Activated CD8-positive, alpha-beta memory T cell treated with anti-CD3 and anti-CD28 coated beads for 4 hours (primary cell): ENCODE measurements at places on chromosomes 7 and 10.

- no peak for DNase-seq
Measured at GRCh38 chr10:133123050-133123745, 35.5 kb downstream of the ADGRA1 start.

DNA sequence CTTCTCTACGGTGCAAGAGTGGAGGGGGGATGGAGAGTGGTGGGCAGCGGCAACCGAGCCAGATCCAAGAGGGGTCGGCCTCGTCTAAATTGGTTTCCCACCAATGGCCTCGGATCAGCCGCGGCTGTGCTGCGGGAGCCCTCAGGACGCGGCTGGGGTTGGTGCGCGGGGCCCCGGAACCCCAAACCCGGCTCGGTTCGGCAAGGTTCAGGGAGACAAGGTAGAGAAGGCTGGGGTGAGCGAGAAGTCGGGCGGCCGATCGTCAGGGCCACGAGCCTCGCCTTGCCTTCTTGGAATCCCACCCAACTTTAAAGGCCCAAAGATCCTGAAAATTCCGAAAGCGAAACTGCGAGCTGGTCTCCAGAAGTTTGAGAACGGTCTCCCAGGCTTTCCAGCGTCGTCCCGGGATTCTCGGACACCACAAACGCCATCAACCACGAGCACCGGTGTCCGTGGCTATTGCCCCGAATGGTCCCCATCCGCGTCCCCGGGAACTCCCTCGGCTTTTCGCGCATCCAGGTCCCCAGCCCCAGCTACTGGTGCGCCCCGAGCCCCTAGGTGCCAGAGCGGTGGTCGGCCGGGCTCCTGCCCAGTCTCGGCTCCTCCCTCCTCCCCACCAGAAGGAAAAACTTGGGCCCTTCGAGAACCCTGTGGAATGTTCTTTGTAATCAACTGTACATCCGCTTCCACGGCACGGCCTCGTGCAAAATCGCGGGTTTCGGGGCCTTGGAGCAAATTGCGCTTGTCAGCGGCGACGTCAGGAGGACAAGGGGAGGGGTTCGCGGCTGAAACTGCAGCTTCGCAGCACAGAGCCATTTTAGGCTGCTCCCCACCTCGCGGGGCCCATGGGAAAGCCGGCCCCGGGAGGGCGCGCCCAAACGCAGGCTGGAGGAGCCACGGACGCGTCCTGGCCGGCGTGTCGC is 3.2 kb downstream of the SFMBT2 start:
- DNase-seq: no peak

DNA sequence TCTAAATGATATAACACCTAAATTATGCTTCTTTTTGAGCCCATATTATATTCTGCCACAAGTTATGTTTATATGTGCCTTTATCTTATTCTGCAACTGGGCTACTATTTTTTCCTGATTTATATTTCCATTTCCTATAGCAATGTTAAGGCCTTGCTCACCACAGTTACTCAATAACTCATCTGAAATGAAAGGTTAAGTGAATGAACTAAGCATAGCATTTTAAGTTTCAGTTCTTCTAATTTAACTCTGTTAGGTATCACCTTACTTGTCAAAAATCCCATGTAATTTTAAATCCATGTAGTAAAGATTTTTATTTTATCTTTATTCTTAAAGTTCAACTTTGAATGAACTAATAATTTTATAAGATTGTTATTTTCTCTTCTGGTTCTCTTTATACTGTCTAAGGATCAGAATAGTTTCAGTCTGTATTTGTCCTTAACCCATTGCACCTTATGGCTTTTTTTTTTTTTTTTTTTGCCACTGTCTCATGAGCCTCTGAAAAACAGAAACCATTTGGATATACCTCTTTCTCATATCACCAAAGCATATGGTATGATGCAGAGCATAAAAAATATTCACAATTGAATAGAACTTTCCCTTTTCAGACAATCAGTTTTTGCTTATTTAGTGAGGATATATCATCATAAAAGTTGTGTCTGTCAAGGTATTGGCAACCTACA is 301.8 kb upstream of the ZWINT start:
- no peak for DNase-seq

GRCh38 chr7:187227-187927 is 5.0 kb upstream of the FAM20C start:
- no peak for DNase-seq

GRCh38 chr7:26948617-26949118 is 84.3 kb upstream of the SKAP2 start:
- DNase-seq: no peak

DNA sequence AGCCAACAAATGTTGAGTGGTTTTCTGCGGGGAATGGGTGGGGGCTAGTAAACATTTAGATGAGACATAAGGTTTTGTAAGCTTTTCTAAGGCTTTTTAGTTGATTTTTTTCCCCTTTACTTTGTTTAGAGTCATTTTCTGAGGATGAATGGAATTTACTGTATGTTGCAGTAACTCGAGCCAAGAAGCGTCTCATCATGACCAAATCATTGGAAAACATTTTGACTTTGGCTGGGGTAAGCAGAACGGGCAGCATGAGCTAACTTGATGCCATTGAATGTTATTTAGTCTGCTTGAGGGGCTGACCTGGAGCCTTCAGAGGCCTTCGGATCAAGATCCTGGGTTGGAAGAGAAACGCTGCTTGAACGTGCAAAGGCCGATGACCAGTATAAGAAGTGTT is 37.3 kb downstream of the FBH1 start:
- DNase-seq: no peak

GRCh38 chr10:4474829-4475228 is 351.2 kb upstream of the AKR1E2 start:
- DNase-seq: no peak

DNA sequence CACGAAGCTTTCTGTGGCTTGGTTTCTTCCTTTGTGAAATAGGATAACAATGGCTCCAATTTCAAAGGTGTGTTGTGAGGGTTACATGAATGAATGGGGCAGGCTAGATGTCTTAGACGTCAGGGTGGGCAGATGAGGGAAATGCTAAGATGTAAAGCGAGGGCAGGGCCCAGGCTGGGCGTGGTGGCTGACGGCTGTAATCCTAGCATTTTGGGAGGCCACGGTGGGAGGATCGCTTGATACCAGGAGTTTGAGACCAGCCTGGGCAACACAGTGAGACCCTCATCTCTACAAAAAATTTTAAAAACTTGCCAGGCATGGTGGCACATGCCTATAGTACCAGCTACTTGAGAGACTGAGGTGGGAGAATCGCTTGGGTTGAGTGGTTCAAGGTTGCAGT is 607.7 kb upstream of the FOXK1 start:
- no peak for DNase-seq

- no peak for DNase-seq
Measured at GRCh38 chr7:2217716-2218443, 14.9 kb downstream of the MAD1L1 start.

- DNase-seq: no peak
Measured at GRCh38 chr10:132101529-132101928, 35.8 kb downstream of the JAKMIP3 start.

DNA sequence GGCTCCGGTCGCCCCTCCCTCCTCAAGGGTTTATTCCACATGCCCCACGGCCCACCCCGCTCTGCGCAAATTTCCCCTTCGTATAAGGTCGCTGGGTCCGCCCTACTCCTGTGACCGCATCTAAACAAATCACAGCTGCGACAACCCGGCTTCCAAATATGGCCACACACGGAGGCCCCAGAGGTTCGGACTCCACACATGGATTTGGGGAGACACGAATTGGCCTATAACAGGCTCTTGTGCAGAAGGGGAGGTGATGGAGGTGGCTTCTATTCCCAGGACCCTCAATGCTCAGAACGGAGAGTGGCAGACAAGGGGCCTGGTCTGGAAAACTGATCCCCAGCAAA is 90.1 kb downstream of the FOXL3 start:
- DNase-seq: no peak

GRCh38 chr10:95877881-95878280 is 29.9 kb upstream of the CC2D2B start:
- DNase-seq: no peak

- DNase-seq: no peak
Measured at GRCh38 chr7:132218876-132219275, 357.4 kb downstream of the PLXNA4 start.
